ENCODE measurements at places on chromosomes 3 and 15.

GRCh38 chr15:71281256-71281655 is 166.0 kb downstream of the THSD4 start:
- no peak for DNase-seq

DNA sequence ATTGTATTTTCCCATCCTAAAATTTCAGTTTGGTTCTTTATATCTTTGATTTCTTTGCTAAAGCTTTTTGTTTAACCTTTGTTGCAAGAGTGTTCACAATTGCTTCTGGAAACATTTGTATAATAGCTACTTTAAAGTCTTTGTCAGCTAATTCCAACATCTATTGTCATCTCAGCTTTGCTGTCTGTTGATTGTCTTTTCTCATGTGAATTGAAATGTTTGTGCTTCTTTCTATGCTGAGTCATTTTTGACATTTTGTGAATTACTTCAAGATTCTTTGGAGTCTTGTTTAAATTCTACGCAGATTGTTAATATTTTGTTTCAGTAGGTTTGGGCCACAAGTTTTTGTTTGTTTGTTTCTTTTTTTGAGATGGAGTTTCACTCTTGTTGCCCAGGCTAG is 73.2 kb downstream of the SUCNR1 start:
- DNase-seq = no peak

GRCh38 chr3:186524616-186525015 is 19.6 kb downstream of the CRYGS start:
- no peak for DNase-seq

DNA sequence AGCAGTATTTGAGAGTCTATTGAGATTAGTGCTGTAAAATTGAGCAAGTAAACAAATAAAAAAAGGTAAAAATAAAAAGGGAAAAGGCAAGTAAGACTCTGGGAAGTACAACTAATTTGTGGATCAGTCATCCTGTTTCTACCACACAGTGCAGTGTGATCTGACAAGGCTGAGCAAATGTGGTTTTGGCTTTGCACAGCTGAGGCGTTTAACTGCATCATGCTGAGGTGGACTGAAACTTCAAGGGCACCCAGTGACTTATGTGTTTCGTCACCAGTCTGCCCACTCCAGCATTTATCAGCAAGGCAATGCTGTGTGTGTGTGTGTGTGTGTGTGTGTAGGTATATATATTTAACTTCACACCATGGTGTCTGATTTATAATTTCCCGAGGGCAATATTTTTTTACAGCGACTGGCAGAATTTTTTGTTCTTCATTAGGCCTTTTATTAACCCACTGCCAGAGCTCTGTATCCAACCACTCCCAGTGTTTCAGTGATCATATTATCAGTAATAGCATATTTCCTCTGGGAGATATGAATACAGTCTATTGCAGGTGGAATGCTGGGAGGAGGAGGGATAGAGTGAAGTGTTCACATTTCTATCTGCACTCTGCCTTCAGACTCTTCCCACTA is 131.5 kb upstream of the SATB1 start:
- peak; percentile 5 for DNase-seq

- DNase-seq = no peak
Measured at GRCh38 chr3:36297195-36297594, 83.1 kb upstream of the STAC start.

- no peak for DNase-seq
Measured at GRCh38 chr3:51382076-51382745, 2.9 kb upstream of the MANF start.

DNA sequence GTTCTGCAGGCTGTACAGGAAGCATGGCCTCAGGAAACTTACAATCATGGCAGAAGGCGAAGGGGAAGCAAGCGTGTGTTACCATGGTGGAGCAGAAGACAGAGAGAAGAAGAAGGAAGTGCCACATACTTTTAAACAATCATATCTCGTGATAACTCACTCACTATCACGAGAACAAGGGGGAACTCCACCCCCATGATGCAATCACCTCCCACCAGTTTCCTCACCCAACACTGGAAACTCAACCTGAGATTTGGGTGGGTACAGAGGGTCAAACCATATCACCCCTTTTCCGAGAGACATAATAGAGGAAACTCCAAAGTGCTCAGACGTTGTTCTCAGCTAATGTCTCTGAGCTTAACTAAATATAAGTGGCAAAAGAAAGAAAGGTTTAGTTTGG is 186.3 kb upstream of the MME start:
- DNase-seq = no peak

GRCh38 chr15:52113708-52114107 is 1.1 kb upstream of the BCL2L10 start:
- DNase-seq = no peak

DNA sequence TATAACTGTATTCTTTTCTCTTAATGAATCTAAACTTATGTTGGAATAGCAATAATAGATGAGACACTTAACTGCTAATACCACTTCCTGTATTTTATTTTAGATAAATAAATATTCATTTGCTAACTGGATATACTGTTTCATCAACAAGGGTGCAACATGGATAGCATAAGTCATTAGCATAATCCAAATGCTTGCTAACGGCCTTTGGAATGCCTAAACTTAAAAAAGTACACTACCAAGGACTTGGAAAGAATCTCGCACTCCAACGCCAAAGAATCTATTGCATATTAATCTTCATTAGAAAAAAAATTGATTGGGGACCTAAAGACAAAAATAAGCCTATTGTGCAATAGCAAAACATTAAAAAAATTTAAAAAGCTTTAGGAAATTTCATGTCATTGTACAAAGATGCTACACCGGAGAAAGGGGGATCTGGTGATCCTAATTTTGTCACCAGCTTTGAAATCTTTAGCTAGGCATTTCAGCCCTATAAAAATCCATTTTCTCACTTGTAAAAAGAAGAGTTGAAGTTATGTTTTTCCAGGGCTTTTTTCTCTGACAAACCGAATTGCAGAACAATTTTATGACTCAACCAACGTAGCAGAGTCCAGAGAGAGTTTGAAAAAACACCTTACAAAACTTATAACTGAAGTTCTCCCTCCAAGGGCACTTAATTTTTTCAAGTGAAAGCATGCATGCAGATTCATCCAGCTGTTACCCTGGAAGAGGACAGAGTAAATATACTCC is 4.1 kb downstream of the VGLL3 start:
- peak; percentile 79 for DNase-seq

- peak; percentile 14 for DNase-seq
Measured at GRCh38 chr3:20185331-20185678, 701 bp downstream of the SGO1 start.

- DNase-seq = no peak
Measured at GRCh38 chr15:51577636-51578304, 44.8 kb downstream of the DMXL2 start.

DNA sequence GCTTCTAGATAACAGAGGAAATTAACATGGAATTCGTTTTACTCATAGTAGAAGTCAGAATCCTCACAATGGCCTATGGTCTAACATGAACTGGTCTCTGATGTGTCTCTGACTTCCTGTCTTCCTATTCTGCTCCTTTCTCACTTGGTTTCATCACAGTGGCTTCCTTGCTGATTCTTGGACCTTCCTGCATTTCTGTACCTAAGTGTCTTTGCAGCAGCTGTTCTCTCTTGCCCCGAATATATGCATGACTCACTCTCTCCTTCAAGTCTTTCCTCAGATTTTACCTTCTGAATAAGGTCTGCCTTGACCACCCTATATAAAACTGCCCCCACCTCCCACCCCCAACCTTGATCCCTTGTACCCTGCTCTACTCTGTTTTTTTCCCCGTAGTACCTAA is 14.1 kb downstream of the ARL13B start:
- peak; percentile 17 for DNase-seq

- DNase-seq = no peak
Measured at GRCh38 chr3:190692256-190692655, 170.2 kb downstream of the GMNC start.

DNA sequence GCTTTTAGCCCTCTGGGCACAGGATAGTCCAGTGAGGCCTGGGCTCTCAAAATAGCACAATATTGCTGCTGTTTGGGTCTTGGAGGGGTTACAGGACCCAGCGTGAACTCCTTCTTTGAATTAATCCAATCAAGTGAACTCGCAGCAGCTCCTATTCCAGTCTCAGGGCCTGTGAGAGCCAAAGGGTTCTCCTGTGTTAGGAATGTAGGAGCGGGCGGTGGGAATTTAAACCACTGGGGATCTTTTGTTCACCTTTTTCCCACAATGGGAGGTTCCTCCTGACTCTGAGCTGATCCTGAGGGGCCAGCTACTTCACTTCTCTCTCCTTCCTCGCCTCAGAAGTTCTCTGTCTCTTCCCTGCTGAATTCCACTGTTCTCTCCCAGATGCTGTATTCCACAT is 504.0 kb downstream of the UNC13C start:
- no peak for DNase-seq

DNA sequence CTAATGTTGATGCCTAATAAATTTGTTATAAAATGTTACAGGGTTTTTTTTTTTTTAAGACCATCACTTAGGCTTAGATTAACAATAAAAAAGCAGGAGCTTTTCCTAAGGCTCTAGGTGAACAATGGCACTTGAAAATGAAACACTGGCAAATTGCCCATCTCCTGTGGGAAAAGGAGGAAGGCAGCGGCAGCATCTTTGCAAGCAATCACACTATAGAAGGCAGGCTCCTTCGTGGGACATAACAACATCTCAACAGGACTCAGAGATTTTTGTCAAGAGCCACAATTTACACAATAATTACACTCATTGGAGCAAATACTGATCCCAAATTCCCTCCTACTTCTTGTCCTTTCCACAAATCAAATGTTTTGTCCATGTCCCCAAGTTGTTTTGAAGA is 646.7 kb downstream of the ROBO2 start:
- no peak for DNase-seq

GRCh38 chr15:28080386-28080785 is 18.7 kb downstream of the OCA2 start:
- DNase-seq = no peak

- no peak for DNase-seq
Measured at GRCh38 chr3:52782412-52783210, 5.2 kb downstream of the ITIH1 start.

- DNase-seq = peak; percentile 20
Measured at GRCh38 chr3:73772076-73772886, 147.5 kb upstream of the PDZRN3 start.

DNA sequence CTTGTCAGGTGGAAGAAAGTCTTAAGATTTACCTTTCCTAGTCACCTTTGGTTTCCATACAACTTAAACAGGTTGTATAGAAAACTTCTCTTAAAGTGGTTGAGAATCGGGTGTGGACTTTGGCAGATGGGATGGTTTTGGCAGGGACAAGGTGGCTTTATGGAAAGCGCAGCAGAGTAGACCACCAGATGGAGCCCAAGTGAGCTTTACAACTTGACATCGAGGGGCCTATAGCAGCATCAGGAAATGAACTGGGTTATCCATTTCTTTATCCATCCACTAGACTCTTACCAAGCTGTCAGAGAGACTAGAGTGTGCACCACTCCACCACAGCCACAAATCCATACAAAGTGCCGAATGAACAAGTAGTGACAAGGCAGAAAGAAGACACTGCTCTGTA is 85.3 kb upstream of the MBNL1 start:
- peak; percentile 43 for DNase-seq

DNA sequence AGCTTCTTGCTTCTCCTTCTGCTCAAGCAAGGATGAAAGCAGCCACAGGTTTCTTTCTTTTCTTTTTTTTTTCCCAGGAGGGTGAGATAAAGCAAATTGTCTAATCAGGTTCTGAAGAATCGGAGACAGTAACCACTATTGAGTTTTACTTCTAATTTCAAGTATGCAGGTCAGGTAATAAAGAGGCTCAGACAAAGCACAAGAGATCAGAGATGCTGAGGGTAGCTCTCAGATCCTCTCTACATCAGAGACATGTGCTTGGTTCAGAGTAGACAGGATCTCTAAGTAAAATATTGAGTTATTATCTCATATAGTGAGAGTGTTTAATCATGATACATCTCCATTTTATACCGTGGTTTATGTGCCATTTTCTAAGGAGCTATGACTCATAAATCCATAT is 168.5 kb downstream of the NFKBIZ start:
- DNase-seq = no peak

Data from fibroblast of mammary gland (primary cell).